ENCODE measurements at places on chromosomes 4 and X. TPM values are rescaled to one million over a fixed set of nuclear protein-coding genes. Genes with fewer than 3 reads are reported as not detected.
A peak's percentile ranks its signal among the peaks of the same experiment; 100 is the strongest.

GRCh38 chrX:111382277-111382676 is 29.7 kb downstream of the DCX start:
- no peak for DNase-seq

- no peak for DNase-seq
These were observed 2.9 kb upstream of the CCSER1 start for GRCh38 chr4:90124276-90124675.

GRCh38 chr4:188403272-188403671 is 264.0 kb downstream of the TRIML1 start:
- DNase-seq: no peak

GRCh38 chrX:53291596-53291995 is 10.2 kb upstream of the IQSEC2 start:
- DNase-seq: no peak

DNA sequence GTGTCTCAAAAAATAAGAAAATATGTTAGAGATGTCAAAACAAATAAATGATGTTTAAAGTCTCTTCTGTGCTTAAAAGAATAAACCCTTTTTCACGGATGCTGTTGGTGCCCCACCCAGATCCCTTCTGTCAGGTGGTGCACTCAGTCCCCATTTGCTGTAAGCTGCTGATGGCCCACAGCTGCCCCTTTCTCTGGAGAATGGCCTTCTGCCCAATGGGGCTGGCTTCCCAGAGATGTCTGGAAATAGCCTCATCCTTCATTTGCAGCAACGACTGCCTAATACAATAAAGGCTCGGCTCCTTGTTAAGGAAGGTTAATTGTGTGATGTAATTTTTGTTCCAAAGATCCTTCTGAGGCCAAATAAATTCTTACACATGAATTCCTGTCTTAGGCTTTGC is 31.8 kb downstream of the ETNPPL start:
- no peak for DNase-seq

DNA sequence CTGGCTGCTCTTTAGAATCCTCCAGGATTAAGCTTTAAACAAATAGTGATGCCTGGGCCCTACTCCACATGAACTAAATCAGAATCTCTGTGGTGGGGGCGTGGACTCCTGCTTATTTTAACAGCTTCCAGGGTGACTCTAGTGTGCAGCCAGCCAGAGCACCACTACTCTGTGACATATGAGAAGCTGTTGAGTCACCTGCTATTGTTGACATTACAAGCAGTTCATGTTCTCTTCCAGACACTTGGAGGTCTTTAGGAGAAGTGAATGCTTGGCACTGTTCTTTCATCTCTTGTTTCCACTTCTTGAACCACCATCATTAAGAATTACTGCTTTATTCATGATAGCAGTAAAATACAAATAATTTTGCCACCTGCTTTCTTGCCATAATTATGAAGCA is 426 bp upstream of the C4orf51 start:
- no peak for DNase-seq

GRCh38 chr4:168796362-168797106 is 213.5 kb downstream of the CBR4 start:
- DNase-seq: no peak

DNA sequence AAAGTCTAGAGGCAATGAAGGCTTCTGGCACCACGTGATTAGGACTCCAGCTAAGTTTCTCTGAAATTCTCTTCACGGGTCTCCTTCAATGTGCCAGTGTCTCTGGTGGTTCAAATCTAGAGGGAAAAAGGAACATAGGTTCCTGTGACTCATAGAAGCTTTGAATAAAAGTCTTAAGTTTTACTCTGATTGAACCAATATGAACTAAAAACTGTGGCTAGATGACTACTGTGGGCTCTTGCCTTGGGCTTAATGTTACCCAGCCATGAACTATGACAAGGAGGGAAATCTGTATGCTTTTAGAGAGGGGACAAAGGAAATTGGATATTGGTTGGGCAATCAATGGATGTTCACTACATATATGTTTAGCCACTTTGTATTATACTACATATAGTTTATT is 49.9 kb upstream of the TEX13D start:
- no peak for DNase-seq

DNA sequence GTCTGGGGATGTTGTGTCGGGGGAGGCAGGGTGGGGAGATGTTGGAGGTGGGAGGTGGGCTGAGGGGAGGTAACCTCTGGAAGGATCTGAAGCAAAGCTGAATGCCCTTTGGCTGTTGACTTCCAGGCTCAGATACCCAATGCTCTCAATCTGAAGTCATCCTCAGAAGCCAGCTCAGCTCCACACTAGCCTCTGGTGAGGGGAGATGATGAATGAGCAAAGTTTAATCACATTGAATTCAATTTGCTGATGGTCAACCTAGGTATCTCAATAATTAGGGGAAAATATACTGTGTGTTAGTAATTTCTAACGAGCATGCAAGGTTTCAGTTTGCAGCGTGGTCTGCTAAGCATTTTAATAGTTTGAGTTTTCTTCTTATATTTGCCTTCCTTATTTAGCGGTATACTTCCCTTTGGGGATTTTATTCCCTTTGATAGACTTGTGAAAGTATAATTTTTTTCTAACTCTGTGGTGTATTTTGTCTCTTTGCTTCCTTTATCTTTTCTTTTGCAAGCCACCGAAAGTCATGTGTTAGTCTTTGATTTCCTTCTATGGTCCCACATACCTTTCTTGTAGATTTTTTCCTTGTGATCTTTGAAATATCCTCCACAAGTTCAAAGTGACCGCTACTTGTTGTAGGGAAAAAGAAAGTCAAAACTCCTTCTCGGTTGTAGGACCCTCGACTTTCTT is 146.3 kb upstream of the LEF1 start:
- DNase-seq: no peak

DNA sequence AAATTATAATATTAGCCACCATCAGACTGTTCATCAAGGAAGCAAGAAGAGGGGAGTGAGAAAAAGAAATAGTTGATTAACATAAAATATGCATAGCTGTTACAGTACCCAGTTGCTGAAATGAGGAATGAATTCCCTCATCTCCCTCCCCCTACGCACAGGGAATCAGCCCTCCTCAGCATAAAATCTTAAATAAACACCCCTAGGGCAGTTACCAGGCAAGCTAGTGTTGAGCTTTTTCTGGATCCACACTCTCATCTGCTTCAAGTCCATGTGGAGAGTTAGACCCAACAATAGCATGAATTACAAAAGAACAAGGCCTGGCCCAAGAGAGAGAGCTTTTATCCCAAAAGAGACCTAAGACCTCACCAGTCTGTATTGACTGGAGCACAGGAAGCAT is 19.0 kb upstream of the SYTL4 start:
- no peak for DNase-seq

GRCh38 chr4:139528377-139529005 is 27.5 kb downstream of the SETD7 start:
- DNase-seq: peak; percentile 65

The C4orf36 gene
- polyA plus RNA-seq: not detected

The RHOXF1 gene
- polyA plus RNA-seq: not detected

The LRPAP1 gene
- 418 TPM for polyA plus RNA-seq

The GSTCD gene
- 1.3 TPM for polyA plus RNA-seq

The NXF2B gene
- not detected for polyA plus RNA-seq

The EREG gene
- 0.07 TPM for polyA plus RNA-seq

The GDPD2 gene
- polyA plus RNA-seq: not detected

The PPID gene
- polyA plus RNA-seq: 24.4 TPM

The PPP4R3C gene
- not detected for polyA plus RNA-seq

The SSX5 gene
- polyA plus RNA-seq: not detected

The CLNK gene
- not detected for polyA plus RNA-seq

The CFAP299 gene
- polyA plus RNA-seq: not detected

The DCAF12L2 gene
- polyA plus RNA-seq: 0.07 TPM
